ENCODE measurements at places on chromosomes 1 and 21.

GRCh38 chr1:218946147-218946546 lies 227.5 kb upstream of the LYPLAL1 start:
- no peak for DNase-seq

DNA sequence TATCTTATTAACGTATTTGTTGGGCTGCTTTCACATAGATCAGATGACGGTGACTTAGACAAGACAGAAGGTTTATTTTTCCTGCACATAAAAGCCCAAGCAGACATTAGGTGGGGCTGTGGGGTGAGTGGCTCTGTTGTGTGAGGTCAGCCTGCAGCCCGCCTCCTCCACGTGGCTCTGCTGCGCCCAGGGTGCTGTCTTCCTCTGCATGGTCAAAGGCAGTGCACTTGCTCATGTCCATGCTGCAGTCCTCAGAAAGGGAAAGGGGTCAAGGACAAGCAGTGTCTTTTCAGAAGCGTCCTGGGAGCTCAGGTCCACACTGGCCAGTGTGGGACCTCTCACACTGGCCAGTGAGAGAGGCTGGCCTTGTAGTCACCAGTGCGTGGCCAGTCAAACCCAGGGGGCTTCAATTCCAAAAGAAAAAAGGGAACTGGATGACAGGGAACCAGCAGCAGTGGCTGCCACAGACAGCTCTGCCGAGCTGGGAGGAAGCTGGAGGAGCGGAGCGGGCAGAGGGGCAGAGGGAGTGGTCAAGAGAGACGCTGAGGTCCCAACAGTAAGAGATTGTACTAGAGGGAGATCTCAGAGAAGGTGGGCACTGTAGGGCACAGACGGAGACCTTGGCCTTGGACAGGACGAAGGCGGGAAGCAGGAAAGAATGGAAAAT lies 35.9 kb upstream of the SLC45A1 start:
- no peak for DNase-seq

DNA sequence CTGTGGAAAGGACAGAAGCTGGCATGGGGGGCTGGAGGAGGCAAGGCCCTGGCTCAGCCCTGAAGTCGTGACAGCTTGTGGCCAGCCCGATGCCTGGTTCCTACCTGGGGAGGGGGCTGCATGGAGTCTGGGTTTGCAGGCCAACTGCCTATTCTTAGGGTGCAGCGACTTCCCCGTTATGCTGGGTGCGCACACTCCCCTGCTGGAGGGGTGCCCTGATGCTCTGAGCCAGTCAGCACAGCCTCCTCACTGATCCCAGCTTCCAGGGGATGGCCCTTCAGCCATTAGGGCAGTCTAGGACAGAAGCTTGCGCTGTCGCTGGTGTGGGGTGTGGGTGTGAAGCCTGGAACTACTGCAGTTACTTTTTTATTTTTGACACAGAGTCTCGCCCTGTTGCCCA lies 30.0 kb upstream of the SLC19A1 start:
- DNase-seq: peak; percentile 3

- no peak for DNase-seq
Measured at GRCh38 chr1:111179968-111180533, 20.4 kb downstream of the DENND2D start.

- DNase-seq: no peak
Measured at GRCh38 chr1:94958081-94958480, 31.2 kb upstream of the CNN3 start.

GRCh38 chr1:114033961-114034360 lies 54.7 kb downstream of the OLFML3 start:
- no peak for DNase-seq

- no peak for DNase-seq
Measured at GRCh38 chr1:87980494-87980893, 651.8 kb downstream of the LMO4 start.

GRCh38 chr21:14376854-14377253 lies 6.1 kb downstream of the HSPA13 start:
- no peak for DNase-seq

DNA sequence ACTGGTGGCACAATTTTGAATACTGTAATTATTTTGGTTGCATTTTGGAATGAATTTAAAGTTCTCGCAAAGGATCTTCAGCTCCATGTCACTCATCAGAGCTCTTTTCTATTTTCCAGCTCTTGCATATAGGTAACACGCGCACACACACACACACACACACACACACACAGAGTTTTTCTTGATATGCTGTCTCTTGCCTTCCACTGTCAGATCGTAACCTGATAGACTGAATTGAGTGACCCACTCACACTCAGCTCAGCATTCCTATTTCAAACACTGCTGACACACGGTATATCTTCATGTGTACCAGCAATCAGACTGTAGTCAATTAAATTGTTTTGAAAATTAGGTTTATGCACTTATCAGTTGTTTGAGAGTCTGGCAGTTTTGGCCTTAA lies 214.1 kb downstream of the PBX1 start:
- no peak for DNase-seq

GRCh38 chr1:8702850-8703810 lies 114.3 kb downstream of the RERE start:
- DNase-seq: peak; percentile 50

- DNase-seq: no peak
Measured at GRCh38 chr1:51347398-51348146, 17.2 kb upstream of the TTC39A start.

DNA sequence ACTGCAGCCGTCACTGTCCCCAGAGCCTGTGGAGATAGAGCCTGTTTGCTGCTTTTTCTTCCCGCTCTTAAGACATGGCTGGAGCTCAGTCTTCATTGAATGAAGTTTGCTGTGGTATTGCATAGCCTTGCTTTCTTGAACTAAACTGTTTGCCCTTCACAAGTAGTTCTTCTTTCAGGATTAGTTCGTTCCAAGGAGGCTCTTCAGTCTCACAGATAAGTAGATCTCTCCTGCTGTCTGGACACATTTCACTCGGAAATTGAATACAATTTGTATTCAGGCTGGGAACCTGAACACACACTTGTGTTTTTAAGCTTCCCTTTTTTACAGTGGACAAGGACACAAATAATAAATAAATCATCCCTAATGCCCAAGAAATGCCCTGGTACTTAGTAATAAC lies 34.7 kb downstream of the IFNAR1 start:
- DNase-seq: no peak

DNA sequence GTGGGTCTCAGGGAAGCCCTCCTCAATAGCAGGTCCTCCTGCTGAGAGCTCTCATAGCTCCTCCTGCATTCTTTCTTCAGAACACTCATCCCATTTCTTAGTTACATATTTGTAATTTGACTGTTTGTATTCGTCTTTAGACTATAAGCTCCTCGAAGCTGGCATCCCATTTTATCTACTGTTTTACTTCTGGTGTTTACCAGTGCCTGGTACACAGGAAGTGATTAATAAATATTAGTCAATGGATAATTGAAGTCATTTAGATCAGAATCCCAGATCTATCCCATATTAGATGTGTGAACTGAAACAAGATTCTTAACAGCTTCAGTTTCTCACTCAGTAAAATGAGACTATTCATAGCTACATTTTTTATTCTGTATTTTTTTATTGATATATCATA lies 88.7 kb downstream of the PLPP3 start:
- DNase-seq: no peak

DNA sequence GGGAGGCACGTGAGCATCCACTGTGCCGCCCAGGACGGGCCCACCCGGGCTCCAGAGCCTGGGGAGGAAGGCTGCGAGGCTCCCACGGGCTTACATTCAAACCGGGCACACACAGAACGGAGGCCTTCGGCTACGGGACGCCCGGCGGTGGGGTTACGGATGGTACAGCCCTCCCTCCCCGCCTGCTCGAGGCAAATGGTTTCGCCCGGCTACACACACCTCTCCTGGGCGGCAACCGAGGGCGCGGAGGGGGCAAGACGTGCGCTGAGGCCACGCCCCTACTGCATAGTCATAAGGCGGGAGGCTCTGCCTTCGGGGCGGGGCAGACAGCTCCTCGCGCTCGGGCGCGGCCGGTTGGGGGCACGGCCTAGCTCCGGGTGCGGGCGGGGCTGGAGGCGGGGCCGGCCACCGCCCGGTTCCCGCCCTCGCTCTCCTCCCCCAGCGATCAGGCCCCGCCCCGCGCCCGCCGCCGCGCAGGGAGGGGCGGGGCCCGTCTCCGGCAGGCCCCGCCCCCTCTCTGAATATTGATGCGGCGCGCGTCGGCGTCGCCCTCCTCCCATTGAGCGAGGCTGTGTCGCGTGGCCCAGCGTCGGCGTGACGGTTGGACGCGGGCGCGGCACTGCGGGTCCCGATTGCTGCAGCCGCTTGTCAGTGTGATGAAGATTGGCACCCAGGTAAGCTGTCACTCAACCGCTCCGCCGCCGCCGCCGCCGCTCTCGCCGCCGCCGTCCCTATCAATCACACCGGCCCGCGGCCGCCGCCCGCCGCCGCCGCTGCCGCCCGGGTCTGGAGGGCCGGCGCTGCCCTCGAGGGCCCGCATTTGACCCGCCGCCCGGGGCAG lies at the start of gene PKNOX1:
TSS of gene PKNOX1 (plus strand) at position 572 of the 841 bp plus-strand sequence. CDS start 29,820 bp downstream, outside the sequence.
- peak; percentile 92 for DNase-seq

GRCh38 chr1:235918465-235918864 lies 51.8 kb upstream of the LYST start:
- DNase-seq: no peak

GRCh38 chr1:116808200-116808847 lies 54.1 kb downstream of the CD2 start:
- no peak for DNase-seq

DNA sequence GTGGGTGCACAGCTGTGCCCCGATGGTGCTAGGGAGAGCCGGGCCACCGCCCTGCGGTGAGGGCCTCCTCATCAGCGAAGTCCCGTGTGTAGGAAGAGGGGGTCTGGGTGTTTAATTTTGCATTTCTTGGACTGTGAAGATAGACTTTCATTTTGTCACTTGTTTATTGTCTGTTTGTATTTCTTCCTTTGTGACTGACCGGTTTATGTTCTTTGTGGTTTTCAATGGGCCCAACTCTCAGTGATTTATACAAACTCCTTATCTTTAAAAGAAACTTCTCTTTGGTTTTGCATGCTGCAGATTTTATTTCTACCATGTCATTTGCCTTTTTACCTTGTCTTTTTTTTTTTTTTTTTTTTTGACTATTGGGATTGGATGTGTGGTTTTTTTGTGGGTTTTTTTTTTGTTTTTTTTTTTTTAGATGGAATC lies 65.1 kb downstream of the COL18A1 start:
- DNase-seq: no peak

DNA sequence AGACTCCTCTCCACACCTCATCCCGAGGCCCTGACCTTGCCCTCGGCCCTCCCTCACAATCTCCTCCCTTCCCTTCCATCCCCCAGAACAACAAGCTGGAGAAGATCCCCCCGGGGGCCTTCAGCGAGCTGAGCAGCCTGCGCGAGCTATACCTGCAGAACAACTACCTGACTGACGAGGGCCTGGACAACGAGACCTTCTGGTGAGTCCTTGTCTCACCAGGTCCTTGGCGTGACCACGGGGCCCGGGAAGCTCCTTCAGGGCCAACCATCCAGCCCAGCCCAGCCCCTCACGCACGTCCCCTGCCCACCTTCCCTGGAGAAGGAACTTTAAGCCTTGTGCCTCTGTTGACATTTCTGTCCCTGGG lies 15.6 kb downstream of the PODN start:
- DNase-seq: no peak

GRCh38 chr1:10694274-10694632 lies 102.2 kb downstream of the CASZ1 start:
- no peak for DNase-seq

DNA sequence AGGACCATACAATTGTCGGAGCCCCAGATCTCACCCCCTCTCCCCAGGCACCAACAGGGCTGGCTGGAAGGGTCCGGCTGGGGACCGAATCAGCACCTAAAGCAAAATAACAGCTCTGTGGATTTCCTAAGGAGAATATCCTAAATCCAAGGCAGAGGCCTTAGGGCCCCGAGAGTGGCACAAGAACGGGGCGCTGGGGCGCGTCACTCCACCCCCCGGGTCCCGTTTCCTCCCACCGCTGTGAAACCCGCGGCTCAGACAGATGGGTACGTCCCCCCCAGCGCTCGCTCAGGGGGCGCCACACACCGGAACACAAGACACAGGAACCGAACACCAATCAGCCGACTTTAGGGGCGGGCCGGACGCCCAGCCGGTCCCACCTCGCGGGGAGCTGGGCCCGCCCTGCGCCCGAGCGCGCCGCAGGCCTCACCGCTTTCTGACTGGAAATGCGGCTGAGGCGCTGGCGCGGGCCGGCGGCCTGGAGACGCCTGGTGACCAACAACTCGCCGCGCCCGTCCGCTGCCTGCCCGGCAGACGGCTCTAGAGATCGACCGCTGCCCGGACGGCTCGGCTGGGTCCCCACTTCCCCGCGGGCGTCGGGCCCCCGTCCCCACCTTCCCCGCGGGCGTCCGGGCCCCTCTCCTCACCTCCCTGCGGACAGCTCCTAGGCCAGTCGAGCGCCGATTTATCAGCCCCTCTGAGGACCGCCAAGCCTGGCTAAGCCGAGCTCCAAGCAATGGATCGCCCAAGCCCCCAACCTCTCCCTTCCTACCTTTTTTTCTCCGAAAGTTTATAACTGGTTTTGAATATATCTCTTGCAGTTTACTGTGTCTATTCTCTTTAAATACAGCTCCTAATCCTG lies at the start of gene HFM1:
TSS of gene HFM1 (minus strand) at position 687 of the 862 bp plus-strand sequence. CDS start 3,755 bp downstream, outside the sequence.
- peak; percentile 29 for DNase-seq

DNA sequence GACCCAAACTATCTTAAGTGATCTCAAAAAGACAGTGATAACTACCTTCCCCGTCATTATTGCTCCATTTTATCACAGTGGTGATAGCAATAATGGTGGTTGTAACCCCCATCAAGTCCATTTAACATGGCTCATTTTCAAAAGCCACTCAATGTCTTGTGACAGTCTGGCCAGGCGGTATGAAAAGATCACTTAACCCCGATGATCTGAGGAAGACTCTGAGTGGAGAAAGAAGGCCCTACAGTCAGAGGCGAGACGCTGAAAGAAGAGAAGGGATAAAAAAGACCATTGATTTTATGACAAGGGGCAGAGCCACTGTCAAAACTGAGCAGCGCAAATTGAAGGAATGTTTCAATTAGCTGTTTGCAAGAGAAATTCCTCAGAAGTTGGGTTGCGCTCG lies 417.2 kb upstream of the PBX1 start:
- no peak for DNase-seq

DNA sequence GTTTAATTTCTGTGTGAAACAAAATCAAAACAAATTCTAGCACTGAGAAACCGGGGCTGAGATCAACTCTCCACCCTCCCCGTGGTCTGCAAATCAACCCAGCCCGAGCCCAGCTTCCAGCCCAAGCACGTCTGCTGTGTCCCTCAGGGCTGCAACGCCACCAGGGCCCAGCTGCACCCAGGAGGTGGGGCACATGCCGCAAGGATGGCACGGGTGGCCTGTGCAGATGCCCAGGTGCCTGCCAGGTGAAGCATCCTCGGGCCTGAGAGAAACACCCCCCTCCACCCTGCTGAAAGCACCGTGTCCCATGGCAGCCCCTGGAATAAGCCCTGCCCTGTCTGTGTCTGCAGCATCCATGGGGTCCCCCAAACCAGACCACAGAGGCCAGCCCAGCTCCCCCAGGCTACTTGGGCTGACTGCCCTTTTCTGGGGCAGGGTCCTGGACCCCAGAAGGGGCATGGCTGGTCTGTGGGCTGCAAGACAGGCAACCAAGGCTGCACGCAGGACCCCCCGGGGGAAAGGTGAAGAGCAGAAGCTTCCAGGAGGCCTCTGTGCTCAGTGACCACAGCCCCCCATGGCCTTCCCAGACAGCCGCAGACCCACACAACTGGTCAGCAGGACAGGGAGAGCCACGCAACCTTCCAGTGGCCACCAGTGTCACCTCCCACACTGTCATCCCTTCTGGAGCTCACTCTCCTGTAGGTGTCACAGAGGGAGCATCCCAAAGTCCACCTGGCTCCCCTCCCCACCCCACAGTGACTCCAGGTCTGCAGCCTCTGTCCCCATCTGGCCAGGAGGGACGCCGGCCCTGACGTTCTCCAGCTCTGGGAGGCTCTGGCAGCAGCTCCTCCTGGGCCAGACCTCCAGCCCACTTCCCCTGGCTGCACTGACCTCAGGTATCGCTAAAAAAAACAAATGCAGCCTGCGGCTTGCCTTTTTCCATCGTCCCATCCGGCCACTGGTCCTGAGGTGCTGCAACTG lies 7.7 kb downstream of the WNT9A start:
- DNase-seq: peak; percentile 16

Data from omental fat pad (tissue), 4 donors.